ENCODE measurements at places on chromosomes 6 and 20.

DNA sequence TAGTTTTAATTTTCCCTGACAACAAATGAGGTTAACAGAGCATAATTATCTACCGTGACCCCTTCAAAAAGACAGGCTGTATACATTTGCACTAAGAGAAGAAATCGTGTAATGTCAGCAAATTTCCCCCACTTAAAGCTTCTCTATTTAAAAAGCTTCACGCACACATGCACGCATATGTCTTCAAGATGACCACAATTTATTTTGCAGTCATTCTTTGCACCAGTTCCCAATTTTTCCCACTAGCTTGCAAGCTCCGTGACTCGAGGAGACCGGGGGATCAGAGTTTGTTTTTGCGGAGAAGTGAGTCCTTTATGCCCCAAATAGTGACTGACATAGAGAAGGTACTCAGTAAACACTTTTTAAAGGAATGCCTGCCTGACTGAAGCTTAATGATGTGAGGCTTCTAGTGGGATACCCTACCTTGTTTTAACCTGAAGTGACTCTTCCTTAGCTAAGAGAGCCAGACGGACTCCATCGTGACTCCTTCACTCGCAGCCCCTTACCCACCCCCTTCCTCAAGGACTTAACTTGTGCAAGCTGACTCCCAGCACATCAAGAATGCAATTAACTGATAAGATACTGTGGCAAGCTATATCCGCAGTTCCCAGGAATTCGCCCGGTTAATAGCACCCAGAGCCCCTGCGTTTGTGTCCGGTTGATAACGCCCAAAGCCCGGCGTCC is 9.3 kb upstream of the NQO2 start:
- DNase-seq = peak; percentile 10

DNA sequence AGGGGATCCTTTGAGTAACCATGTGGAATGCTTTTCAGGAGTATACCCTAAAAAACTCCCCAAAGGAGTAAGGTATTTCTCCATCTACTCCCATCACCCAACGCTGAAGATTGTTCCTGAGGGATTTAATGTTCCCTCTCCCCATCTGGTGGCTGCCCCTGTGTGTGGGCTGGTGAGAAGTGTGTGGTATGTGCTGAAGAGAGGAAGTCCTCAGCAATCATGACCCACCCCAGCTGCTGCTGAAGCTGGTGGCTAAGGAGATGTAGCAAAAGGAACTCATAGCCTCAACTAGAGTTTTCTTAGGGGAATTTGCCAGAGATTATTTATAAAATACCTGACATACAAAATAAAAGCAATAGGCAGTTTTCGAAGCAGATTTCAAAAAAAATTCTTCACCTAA is 114.3 kb upstream of the JAG1 start:
- no peak for DNase-seq

DNA sequence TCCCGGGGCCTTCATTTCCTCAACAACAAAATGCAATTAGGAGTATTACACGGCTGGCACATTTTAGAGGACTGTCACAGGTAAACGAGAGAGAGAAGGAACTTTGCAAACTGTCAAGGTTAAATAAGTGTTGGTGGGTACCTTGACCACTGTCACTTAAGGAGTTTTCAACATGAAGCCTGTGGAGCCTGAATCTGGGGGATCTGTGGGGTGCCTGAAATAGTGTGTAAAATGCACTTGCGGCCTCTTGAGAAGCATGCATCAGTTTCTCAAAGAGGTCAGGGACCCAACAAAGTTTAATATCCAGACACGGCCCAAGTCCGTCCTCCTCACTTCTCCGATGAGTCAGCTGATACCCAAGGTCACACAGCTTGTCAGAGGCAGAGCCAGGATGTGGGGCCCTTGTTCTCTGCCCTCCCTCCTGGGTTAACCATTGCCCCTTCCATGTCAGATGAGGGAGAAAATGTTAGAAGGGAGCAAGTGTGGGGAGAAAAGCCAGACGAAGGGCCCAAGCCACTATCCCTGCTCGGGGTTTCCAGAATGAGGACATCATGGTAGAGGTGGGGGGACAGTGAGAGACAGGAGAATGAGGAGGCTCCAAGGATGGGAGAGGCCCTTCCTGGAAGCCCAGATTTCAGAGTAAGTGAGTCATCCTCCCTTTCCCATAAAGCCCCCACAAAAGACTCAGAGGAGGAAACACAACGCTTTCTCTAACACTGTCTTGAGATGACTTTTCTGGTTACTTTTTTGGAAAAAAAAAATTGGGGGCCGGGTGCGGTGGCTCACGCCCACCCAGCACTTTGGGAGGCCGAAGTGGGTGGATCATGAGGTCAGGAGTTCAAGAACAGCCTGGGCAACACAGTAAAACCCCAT is 42.2 kb downstream of the C6orf132 start:
- no peak for DNase-seq

DNA sequence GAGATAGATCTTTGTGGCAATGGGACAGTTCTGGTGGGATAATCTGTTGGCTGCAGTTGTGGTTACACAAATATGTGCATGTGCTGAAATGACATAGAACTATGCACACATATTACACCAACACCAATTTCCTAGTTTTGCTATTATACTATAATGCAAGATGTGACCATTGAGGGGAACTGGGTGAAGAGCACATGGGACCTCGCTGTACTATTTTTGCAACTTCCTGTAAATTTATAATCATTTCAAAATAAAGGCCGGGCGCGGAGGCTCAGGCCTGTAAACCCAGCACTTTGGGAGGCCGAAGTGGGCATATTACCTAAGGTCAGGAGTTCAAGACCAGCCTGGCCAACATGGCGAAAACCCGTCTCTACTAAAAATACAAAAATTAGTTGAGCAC is 8.7 kb downstream of the ARMC12 start:
- no peak for DNase-seq

GRCh38 chr6:41733360-41733706 is 2.1 kb downstream of the TFEB start:
- DNase-seq = no peak

DNA sequence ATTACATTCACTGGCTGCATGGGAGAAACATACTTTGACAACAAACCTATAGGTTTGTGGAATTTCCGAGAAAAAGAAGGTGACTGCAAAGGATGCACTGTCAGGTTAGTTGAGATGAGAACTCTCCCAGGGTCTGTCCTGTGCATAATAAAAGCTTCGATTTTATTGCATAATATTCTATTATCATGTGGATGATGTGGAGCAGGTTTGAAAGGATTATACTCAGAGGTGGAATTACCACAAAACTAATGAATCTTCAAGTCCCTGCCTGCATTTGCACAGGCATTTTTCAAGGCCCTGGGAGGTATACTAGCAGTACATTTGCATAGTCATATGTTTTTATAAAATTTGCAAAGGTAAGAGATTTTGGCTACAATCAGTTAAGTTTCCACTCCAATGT is 249.8 kb downstream of the ARHGAP18 start:
- no peak for DNase-seq

DNA sequence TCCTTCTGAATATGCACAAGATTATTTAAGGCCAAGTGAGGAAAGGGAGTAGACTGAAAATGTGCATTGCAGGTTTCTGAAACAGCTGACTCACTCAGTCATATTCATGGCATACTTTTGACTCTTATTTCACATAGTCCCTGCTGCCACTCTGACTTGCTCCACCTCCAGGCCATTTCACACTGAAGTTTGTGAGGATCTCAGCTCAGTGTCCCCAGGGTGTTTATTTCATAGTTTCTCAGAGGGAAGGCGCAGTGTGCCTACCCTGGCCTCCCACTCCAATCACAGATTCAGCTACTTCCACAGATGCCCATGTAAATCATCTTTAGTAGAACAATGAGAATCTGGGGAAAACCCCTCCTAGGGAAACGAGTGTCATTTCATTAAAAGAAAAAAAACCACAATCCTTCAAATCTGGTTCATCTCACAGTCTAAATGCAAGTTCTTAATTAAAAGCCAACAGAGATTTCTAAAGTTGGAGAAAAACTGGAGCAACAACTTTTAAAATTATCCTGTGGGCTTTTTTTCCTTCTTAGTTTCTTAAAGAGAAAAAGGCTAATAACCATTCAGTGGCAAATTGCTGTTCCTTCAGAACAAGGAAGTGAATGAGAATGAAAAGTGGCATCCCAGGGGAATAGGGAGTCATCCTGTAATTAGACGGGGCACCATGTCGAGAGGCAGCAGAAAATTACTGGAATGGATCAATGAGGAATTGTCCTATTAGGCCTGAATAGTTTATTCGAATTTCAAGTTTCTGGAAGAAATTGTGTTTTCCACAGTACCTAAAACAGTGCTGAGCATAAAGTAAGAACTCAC is 133.6 kb downstream of the TFAP2B start:
- peak; percentile 77 for DNase-seq

DNA sequence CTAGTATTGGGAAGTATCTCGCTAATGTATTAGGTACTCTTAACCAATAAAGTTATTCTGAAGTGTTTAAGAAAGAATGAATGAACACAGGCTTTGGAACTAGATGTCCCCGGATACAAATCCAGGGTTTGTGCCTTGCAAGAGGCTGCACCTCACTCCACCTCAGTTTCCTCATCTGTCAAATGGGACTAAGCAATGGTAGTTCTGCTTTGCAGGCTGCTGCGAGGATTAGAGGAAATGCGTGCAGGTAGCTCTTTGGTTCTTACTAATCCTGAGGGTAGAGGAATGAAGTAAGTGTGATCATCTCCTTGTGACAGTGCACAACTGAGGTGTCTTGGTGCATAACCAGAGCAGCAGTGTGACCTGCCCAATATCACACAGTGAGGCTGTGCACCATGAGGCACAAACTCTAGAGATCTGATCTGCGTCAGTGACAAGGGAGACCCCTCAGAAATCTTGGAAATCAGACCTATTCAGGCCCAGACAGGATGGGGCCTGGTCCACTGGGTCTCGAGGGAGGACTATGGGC is 26.7 kb downstream of the ADA start:
- DNase-seq = no peak

GRCh38 chr6:96649926-96650325 is 87.0 kb downstream of the FHL5 start:
- DNase-seq = no peak

GRCh38 chr6:168718821-168719475 is 278.0 kb downstream of the SMOC2 start:
- no peak for DNase-seq

GRCh38 chr6:105994591-105995390 is 91.3 kb upstream of the PRDM1 start:
- peak; percentile 79 for DNase-seq

DNA sequence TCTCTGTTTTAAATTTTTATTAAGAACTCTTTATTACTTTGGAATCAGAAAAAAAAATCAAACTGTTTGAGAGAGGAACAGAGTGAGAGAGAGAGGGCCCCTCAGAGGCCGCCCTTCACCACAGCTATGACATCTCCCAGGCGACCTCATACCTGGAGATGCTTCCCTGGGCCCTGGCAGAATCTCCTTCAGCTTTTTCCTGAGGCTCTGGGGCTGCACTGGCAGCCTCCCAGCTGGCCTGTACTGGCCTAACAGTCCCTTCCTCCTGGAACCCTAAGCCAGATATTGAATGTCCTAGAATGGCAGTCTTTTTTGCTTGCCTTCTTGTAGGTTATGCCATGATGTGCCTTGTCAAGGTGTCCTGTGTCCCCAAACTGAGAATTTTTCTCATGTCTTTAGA is 13.7 kb downstream of the ABHD12 start:
- DNase-seq = no peak

DNA sequence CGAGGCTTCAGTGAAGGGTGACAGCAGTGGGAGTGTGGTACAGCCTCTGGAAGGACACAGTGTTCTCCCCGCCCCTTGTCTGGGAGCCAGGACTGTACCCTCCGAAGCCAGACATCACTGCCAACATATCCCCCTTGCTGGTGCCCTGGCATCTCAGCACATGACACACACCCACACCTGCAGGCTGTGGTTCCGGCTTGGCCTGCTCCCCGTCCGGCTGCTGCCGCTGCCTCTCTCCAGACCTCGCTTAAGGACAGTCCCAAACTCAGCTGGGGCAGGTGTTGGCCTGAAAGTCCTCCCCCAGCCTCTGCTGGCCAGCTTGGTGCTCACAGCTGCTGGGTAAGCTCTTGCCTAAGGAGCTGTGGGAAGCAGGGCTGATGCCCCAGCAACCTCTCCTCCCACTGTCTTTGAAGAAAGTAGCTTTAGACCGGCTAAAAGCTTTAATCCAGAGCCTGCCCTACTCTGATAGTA is 7.0 kb downstream of the EMILIN3 start:
- no peak for DNase-seq
